ENCODE measurements at places on chromosomes 13 and 19.

DNA sequence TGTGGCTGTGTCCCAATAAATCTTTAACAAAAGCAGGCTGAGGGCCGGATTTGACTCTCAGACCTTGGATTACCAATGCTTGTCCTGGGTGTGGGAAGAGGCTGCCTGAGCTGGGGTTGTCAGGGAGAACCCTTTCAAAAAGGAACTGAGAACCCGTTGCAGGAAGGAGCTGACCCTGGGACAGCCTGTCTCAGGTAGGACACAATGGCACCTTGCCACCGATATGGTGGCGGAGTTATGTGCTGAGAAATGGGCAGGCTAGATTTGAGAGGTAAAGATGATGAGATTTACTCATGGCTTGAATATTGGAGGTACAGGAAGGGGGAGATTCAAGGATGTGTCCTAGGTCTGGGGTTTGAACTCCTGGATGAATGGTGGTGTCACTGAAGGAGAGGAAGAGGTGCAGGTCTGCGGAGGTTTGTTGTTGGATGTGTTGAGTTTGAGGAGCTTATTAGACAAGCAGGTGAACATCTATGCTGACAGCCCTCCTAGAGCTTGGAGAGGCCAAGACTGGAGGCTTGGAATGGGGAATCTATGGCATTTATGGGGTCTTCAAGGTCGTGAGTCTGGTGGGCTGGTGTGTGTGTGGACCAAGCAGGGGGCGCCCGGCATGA, 7.2 kb downstream of the PLEKHF1 start:
- DNase-seq, result no peak

DNA sequence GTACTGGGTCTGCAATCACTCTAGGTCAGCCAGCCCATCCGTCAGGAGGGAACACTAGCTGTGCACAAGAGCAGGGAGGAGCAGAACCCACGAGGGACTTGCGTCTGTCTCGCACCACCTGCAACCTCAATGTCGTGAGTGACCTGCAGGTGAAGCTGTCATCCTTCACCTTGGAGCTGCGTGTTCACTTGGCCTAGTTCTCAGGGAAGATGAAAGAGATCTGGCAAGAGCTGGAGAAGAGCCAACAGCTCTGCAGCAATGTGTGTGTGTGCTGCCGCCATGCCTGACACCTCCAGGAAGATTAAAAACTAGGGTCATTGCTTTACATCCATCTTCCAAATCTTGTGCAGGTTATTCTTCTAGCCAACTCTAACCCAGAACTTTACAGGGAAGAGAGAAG, 117.6 kb upstream of the MRI1 start:
- no peak for DNase-seq

- no peak for DNase-seq
Observed at GRCh38 chr13:19910336-19911072, 47.1 kb upstream of the ZMYM5 start.

DNA sequence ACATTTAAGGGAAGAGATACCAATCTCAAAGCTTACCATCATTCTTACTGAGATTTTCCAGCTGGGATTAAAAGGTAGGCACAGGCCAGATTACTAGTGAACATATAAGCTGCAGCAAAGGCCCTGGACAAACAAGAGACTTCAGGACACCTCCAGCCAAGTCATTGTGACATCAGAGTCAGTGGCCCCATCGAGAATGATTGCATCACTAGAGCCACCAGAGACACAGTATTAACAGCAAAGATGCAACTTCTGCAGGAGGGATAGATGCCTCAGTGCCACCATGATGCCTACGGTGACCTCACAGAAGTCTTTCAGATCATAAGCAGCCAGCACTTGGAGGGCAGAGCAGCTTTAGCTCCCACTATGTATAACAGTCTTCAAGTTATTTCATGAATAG, 8.6 kb downstream of the RUBCNL start:
- DNase-seq, result no peak

- no peak for DNase-seq
Observed at GRCh38 chr13:99960663-99961311, 10.8 kb downstream of the ZIC5 start.

GRCh38 chr19:4454747-4455718, 2.6 kb downstream of the UBXN6 start:
- DNase-seq, result no peak
